CD8-positive, alpha-beta memory T cell (primary cell): ENCODE measurements at places on chromosomes 11 and 22. TPM values are rescaled to one million over a fixed set of nuclear protein-coding genes. Genes with fewer than 3 reads are reported as not detected.

MUC5B gene
- total RNA-seq: not detected

CYTH4 gene
- total RNA-seq: 23.1 TPM

SHANK2 gene
- not detected for total RNA-seq

FOLH1 gene
- total RNA-seq: not detected

SLC22A9 gene
- not detected for total RNA-seq

HBG1 gene
- total RNA-seq: not detected

PNPLA3 gene
- total RNA-seq: 0.16 TPM

CALCA gene
- total RNA-seq: not detected

KLHL35 gene
- 0.44 TPM for total RNA-seq

TOLLIP gene
- 41.8 TPM for total RNA-seq

BARX2 gene
- not detected for total RNA-seq

ARHGEF17 gene
- not detected for total RNA-seq

C11orf42 gene
- not detected for total RNA-seq

NAALADL1 gene
- total RNA-seq: 13.3 TPM

DEFB131B gene
- total RNA-seq: not detected

GLYAT gene
- not detected for total RNA-seq

MYBPC3 gene
- not detected for total RNA-seq

PVALB gene
- not detected for total RNA-seq

IRAG1 gene
- not detected for total RNA-seq

CDC42EP2 gene
- 0.62 TPM for total RNA-seq

PCNX3 gene
- total RNA-seq: 53.1 TPM

UBQLNL gene
- not detected for total RNA-seq

NLRP14 gene
- not detected for total RNA-seq

WDR74 gene
- total RNA-seq: 131 TPM

GP1BB gene
- total RNA-seq: not detected

SPDYC gene
- not detected for total RNA-seq

PIK3C2A gene
- total RNA-seq: 33.0 TPM

TMEM191C gene
- total RNA-seq: 0.64 TPM

OR5B21 gene
- total RNA-seq: 0.42 TPM

CASP5 gene
- not detected for total RNA-seq

EHF gene
- total RNA-seq: 0.58 TPM

OR10D3 gene
- not detected for total RNA-seq

RFPL1 gene
- total RNA-seq: not detected

MMP12 gene
- total RNA-seq: not detected

KRTAP5-10 gene
- total RNA-seq: not detected

PRODH gene
- 0.24 TPM for total RNA-seq

MS4A6A gene
- total RNA-seq: 1.6 TPM

MRGPRF gene
- total RNA-seq: not detected

C11orf24 gene
- 49.8 TPM for total RNA-seq

POTEH gene
- total RNA-seq: not detected

RBMXL2 gene
- total RNA-seq: not detected

APOA4 gene
- not detected for total RNA-seq

DLG2 gene
- 1.5 TPM for total RNA-seq

TBX10 gene
- total RNA-seq: not detected

DBX1 gene
- total RNA-seq: not detected

MRGPRX4 gene
- not detected for total RNA-seq

KCNC1 gene
- total RNA-seq: not detected

WNT11 gene
- 0.28 TPM for total RNA-seq

MYOD1 gene
- total RNA-seq: not detected

PDE3B gene
- total RNA-seq: 47.0 TPM
